GM13976 (cell line): ENCODE measurements at places on chromosomes 6 and 20.

DNA sequence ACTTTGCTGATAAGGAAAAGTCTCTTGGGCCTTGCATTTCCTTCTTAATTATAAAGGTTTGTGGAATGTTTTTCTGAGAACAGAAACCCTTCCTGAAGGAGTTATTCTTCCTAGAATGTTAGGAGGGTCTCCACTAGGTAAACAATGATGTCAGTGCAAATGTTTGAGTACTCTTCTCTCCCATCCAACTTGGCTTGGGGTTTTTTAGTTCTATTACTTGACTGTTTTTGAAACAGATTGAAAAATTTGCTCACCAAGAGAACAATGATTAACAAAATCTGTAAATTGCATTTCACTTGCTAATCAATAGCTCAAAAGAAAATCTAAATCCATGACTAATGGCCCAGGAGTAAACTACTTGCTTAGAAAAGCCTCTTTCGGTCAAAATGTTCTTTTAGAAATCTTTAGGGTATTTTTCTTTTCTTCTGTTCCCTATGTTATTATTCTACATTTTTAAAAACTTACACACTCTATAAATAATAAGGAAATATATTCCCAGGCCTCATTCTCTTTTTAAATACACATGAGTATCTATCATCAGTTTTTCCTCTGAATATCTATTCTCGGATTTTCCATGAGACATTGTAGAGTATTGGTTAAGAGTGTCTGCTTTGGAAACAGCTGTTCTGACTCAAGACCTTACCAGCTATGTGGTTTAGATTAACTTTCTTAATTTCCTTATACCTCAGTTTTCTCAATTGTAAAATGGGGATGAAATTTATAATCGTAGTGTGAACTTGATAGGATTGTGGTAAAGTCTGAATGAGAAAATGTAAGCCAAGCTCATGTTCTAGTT, 234.2 kb upstream of the CITED2 start:
- DNase-seq: no peak

GRCh38 chr6:57162516-57162915, 9.6 kb upstream of the BAG2 start:
- DNase-seq: no peak

GRCh38 chr6:30463651-30464618, 25.4 kb upstream of the HLA-E start:
- DNase-seq: peak; percentile 34

DNA sequence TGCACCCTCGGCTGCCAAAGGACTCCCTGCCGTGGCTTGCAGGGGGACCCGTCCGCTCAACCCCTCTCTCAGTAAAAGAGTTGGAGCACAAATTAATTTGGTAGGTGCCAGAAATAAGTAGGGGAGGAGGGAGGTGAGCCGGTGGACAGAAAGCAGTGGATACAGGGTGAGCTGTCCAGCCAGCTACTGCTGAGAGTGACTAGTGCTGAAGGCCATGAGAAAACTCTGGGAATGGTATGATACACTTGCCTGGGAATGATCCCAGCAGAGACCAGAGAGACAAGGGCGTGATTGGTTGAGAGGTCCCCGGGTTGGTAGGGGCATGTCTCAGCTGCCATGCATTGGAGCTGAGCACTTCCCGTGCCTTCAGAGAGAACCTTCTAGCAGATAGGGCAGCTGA, 15.7 kb downstream of the FOXQ1 start:
- no peak for DNase-seq

DNA sequence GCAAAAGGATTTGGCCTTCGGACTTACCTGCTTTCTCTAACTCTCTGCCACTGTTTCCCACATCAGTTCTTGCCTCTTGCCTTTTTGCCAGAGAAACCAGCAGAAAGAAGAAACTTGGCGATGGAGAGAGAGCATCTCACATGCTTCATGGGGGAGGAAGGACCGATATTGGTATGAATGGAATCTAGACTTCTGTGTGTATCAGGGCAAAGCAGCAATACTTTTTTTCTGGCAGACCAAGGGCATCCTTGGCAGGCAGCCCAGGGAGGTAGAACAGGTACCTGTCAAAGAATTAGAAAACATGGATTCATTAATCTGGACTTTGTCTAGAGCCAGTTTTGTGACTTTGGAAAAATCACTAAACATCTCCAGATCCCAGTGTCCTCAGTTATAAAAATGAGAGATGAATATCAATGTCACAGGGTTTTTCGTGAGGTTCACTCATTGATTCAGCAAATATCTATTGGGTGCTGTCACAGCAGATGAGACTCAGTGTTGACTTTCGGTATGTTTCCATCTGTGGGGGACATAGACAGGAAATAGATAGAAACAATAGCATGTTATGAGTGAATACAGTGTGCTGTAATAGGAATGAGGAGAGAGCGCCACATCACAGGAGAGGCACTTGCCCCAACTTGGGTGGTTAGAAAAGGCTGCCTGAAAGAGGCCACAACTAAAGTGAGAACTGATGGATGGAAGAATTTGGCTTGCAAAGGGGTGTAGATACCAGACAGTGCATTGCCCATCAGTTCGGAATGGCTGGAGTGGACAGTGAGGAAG, 114.1 kb downstream of the CD83 start:
- no peak for DNase-seq

DNA sequence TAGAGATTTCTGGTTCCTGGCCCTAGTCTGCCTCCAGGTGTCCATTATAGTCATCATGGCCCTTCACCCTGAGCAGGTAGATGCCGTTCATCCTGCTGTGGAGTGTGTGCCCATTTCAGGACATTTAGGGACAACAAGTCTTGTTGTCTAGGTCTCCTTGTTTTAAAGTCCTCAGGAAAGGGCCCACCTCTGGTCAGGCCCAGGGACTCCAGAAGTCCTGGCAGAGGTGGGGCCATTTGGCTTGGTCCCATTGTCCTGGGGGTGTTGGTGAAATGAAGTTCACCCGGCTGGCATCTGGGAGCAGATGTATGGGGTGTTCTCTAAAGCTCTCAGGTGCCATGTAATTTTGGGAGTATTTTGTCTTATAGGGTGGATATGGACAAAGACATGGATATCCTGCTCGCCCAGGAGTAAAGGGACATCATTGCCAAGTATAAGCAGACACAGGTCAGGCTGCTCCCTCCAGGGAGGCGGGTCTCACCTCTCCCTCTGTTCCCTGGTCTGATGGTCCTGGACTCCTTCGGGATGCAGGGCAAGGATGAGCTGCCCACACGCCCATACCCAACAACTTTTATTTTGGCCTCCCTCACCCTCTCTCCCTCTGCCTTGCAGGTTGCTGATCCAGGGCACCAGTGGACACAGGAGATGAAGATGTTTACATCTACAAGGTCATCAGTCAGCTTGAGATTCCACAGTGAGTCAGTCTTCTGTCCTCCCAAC, 31.7 kb upstream of the MAS1L start:
- DNase-seq: no peak

DNA sequence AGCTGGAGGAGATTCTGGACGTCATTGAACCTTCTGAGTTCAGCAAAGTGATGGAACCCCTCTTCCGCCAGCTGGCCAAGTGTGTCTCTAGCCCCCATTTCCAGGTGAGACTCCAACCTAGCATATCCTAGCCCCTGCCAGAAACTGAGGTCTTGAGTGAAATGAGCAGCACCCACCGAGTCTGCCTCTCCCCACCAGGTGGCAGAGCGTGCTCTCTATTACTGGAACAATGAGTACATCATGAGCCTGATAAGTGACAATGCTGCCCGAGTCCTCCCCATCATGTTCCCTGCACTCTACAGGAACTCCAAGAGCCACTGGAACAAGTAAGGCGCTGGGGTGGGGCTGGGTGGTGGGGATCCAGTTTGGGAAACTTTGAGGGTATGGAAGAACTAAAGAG, 4.6 kb downstream of the MEA1 start:
- DNase-seq: peak; percentile 55

- no peak for DNase-seq
These were observed 12.6 kb downstream of the SYNJ2 start for GRCh38 chr6:157994125-157994795.

- DNase-seq: no peak
These were observed 38.6 kb upstream of the EYS start for GRCh38 chr6:65745614-65746013.

DNA sequence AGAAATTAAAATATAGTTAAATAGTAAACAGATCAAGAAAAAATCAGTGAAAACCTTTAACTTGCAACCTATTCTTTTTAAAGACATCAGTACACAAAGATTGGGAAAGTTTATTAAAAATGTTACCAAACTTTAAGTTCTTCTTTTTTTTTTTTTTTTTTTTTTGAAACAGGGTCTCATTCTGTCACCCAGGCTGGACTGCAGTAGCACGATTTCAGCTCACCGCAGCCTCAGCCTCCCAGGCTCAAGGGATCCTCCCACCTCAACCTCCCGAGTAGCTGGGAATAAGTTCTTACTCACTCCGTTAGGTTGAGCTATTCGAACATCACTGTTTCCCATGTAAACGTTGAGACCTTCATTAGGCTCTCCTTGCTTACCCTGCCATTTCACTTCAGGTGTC, 5.6 kb downstream of the MAP3K5 start:
- no peak for DNase-seq
